ENCODE measurements at places on chromosomes 6 and 20.

DNA sequence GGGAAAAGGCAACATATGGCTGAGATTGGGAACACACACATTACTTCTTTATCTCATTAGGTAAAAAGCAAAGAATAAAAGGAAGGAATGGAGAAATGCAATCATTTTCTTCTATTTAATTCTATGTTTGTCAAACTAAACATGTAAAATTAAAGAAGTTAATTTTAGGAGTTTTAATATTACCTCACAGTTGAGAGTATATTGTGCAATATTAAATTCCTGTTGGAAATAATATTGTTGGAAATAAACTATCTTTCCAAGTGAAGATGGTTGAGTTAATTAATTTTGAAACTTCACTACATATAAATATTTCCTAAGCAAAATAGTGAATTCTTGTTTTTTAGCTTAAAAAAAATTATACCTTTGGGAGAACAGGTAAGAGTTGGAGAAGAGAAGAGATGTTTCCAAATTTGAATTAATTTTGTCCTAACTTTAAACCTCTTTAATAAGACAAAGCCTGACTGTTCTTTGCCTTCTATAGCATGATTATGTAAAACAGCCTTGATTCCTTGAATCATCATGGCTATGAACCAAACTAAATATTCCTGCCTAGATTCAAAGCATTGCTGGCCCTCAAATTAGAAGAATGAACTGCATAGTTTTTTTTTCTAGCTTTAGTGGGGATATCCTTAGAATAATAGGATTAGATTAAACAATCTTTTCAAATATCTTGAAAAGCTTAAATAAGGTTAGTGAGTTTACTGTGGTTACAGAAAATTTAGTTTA lies 1349.1 kb upstream of the ADGRB3 start:
- DNase-seq: no peak

DNA sequence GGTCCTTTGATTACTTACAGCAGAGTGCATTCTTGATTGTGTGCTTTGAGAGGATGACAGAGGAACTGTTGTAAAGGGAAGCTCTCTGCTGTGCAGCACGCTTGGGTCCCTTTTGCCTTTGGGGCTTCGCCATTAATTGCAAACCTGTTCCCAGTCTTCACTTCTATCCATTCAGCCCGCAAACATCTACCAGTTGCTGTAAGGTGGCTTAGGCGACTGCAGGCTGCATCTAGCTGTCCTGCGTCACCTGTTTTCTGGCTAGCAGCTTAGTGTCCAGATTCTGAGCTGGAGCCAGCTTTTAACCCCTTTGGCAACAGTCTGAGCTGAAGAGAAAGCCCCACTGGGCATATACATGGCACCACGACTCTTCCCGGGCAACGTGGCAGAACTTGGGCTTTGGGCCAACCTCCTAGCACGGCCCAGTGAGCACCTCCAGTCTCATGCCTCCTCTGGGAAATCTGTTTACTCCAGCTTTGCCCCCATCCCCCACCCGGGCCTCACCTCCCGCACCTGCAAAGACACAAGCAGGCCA lies 2.5 kb upstream of the FASTKD5 start:
- no peak for DNase-seq

DNA sequence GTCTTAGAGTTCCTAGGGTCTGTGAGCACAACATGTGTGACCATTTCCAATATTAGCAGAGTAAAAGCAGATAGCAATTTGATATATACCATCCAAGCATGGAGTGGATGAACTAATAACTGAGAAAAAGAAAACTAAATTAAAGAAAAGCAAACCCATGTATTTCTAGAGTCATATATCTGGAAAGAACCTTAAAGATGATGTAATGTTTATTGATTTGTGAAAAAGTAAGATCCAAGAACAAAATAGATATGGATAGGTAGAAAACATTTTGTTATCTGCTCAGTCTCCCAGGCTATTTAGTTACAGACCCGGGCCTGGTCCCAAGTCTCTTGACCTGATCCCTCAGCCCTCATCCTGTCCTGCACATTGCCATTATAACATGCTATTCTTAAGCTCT lies 526.8 kb downstream of the EPM2A start:
- no peak for DNase-seq

DNA sequence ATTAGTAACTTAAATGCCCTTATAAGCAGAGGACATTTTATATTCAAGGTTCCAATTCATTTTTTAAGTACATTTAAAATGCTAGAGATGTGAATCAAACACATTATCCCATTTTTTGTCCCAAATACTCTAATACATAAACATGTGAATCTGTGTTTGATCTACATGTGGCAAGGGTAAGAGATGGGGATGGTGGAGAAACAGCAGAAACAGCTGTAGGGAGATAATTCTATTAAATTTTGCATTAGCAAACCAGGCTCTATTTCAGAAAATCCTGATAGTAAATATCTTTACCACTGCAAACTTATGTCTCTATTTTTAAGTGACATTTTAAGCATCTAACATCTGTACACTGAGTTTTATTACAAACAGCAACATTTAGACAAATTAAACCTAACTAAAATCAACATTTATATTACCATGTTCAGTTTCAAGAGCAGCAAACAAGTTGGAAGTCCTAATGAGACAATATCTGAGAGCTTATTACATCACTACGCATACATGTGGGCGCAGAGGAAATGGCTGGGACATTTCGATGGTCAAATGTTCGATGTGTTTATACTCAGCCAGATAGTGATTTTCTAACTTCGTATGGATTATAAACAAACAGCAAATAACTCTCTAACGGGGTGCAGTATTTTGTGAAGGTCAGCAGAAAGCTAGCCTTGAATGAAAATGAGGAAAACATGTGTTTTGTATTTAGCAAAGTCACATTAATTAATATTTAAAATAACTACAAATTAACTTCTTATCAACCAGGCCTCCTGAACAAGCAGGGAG lies 165.1 kb downstream of the GJA1 start:
- DNase-seq: no peak

DNA sequence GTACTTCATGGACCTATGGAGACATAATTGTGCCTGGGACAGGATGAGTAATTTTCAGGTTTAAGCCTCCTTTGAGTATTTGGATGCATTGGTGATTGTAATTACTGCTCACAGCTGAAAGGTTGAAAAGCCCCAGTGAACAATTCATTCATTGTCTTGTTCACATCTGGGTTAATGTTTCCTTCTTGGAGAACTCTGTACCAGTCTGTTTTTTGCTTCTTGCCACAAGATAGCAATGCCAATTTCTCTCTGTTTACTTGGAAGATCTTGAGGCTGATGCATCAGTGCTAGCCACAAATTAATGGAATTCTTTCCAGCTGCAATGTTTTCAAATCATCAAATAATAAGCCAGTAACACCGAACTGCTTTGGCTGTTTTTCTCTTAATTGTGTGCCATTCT lies 207.8 kb downstream of the BMP2 start:
- DNase-seq: no peak

GRCh38 chr6:95084867-95085266 lies 492.5 kb upstream of the MANEA start:
- DNase-seq: no peak

GRCh38 chr6:89079511-89080234 lies 878 bp upstream of the PNRC1 start:
- DNase-seq: peak; percentile 45

DNA sequence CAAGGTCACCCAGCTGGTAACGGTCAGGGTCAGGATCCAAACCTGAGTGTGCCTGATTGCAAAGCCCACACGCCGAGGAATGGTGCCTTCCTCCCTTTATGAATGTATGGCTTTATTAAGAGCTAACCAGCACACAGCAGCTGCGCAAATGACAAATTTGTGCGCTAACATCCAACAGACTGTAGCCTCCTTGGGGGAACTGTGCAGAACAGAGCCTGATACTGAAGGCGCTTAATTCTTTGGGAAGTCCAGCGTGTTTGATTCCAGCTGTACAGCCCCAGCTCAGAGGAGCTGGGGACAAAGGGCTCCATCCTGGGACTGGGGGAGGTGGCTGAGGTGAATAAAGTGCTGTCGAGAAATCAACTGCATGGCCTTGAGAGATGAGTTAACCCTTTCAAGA lies 75.7 kb upstream of the JARID2 start:
- DNase-seq: no peak

GRCh38 chr6:128438393-128438792 lies 82.0 kb downstream of the PTPRK start:
- DNase-seq: peak; percentile 4

DNA sequence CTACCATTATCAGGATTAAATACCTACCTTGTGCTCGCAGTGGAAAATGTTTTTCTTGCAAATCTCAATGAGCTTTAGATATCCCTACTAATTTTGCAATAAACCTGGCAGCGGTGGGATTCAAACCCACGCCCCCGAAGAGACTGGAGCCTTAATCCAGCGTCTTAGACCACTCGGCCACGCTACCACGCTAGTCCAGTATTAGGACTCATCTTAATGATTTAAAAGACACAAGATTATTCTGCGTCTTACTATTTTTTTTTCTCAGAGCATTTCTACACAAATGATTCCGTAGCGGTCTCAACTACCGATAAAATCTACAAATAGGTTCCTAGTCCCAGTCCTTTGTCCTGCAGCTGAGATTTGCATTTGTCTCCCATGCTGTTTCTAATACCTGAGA lies 35.2 kb upstream of the ZSCAN23 start:
- no peak for DNase-seq
